ENCODE measurements at places on chromosomes 13 and 19.

DNA sequence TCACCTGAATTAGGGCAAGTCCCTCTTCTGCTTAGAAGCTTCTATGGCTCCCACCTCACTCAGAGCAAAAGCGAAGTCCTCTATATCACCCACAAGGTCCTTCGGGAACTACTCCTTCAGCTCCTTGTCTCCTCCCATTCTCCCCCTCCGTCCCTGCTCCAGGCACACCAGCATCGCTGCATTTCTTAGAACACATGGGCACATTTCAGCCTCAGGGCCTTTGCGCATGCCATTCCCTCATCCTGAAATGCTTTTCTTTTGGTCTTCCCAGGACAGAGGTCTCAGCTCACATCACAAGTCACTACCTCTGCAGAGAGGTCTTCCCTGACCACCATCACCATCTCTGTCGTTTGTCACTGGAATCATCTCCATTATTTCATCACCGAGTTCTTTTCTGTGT, 4.0 kb downstream of the S1PR5 start:
- DNase-seq, result no peak

- no peak for DNase-seq
Measured at GRCh38 chr13:76645632-76646031, 240.6 kb downstream of the KCTD12 start.

- DNase-seq, result no peak
Measured at GRCh38 chr13:50580684-50581305, 262.7 kb downstream of the DLEU7 start.

DNA sequence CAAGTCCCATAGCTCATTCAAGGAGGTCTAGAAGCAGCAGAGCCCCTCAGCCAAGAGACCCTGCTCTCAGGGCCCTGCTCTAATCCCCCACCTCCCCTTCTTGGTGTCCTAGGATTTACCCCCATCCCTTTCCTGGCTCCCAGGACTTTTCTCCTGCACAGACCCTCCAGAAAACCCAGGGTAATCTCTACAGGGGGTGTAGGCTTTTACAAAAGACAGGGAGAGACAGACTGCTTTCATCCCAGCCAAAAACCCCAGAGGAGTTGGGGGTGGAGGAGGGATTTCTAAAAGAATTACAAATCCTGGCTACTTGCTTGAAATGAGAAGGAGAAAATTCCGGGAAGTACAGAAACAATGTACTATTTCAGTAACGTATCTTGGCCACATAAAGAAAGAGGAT, 133.3 kb downstream of the TNFSF13B start:
- no peak for DNase-seq

DNA sequence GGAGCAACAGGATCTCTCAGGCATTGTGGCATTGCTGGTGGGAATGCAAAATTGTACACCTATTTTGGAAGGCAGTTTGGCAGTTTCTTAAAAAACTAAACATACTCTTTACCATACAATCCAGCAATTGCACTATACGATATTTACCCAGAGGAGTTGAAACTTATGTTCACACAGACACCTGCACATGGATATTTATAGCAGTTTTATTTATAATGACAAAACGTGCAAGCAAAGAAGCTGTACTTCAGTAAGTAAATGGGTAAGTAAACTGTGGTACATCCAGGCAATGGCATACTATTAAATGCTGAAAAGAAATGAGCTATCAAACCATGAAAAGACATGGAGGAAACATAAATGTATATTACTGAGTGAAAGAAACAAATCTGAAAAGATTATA, 71.6 kb upstream of the UBAC2 start:
- no peak for DNase-seq

DNA sequence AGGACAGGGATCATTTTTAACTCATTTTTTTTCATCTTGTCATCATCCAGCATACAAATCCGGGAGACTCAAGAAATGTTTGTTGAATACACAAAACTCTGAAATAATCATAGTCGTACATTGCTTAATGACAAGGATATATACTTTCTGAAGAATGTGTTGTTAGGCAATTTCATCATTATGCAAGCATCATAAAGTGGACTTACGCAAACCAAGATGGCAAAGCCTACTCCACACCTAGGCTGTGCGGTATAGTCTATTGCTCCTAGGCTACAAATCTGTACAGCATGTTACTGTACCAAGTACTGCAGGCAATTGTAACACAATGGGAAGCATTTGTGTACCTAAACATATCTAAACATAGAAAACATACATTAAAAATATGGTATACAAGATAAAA, 264.1 kb downstream of the TSHZ3 start:
- no peak for DNase-seq

GRCh38 chr19:7661744-7662538, 6.9 kb upstream of the RETN start:
- no peak for DNase-seq
